ENCODE measurements at places on chromosomes 11 and 22.

DNA sequence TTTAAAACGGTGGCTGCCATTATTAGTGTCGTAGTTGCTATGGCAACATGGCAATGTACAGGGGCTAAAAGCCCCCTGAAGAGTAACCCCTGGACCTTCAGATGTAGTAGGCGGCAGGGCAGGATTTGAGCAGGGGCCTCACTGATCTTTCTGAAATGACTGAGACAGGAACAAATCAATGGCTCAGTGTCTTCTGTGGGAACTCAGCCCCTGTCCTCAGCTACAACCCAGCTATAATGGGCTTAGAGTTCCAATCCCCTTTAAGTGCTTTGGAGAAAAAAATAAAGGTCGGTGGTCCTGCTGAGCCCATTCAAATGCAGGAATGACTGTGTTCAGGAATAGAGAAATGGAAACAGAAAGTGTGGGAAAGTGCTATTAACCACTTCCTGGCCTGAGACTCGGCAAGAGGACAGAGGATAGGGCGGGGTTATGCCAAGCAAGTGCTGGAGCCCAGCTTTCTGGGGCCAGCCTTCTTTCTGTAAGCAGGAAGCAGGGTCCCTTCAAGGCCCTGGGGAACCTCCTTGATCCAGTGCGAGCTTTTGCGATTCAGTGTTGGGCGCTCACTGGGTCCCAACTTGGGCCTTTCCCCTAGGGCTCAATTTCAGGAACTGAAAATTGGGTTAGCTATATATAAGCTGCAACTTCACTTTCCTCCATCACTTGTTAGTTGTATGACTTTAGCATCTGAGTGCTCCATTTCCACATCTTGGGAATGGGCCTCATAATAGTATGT is 6.1 kb upstream of the CD82 start:
- DNase-seq, result no peak

DNA sequence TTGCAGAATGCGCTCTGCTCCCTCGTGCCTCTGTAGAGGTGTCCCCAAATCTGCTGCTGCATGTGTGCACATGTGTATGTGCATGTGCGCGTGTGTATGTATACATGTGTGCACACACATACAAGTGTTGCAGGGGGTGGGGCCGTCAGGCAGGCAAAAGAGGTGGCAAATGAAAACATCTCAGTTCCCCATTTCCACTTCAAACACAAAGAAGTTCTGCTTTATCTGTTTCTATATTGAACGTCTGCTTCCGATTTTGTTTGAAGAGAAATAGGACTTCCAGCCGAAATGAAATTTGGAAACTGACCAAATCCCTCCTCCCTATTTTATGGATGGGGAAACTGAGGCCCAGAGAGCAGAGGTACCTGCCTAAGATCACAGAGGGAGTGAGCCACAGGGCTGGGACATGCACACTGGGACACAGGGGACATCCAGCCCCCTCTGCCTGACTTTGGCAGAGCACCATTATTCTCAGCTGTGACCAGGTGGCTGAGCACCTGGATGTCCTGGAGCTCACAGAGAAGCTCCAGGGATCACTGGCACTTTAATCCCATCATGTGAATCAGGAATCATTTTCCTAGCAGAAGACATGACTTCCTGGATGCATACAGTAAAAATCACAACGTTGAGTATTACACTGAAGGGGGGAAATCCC is 41.2 kb upstream of the ALX4 start:
- no peak for DNase-seq

DNA sequence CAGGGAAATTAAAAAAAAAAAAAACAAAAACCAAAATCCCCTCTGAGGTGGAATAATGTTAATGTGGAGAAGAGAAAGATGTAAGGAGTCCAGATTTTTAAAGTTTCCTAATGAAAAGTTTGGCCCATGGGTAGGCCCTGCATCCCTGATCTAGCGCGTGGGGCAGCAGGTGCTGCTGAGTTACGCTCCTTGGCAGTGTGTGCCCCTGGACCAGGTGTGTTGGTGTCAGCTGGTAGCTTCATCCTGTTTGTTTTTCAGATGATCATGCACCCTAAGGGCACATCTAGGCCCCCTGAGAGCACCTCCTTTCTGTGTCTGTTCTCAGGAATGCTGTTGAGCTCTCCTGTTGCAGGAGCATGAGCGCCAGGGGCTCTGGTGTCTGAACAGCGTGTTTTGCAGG is 6.7 kb downstream of the DGCR8 start:
- DNase-seq, result no peak

DNA sequence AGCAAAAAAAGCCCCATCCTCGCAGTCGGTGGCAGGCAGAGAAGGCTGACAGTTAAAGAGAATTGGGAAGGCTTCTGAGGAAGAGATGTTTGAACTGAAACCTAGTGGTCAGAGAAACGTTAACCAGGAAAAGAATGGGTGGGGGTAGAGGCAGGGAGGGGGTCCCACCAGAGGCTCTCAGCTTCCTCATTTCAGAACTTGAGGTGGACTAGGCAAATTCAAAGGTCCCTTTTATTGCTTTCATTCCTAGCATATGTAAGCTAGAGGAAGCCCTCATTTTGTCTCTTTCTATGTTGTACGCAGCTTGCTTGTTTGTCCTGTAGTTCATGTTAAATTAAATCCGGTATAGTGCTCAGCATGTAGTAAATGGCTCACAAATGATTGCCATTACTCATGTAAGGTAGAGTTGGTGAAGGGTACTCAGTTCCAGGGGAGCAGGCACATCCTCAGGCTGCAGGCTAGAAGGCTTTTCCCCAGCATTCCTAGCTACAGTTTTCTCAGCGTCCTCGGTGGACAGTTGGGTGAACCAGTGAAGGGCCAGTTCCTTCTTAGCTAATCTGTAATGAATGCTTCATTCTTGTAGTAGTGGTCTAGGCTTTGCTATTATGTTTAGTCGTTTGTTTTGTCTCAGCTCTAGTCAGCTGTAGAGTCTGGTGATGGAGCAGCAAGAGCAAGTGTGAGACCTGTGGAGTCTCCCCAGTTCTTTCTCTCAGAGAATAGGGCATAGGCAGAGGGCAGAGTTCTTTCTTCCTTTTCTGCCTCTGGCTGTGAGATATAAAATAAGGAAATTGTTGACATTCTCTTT is 58.6 kb downstream of the UVRAG start:
- no peak for DNase-seq

GRCh38 chr11:72760539-72761405 is 8.6 kb upstream of the ARAP1 start:
- DNase-seq, result no peak

- no peak for DNase-seq
These were observed 82.3 kb downstream of the RASSF10 start for GRCh38 chr11:13091373-13091772.

DNA sequence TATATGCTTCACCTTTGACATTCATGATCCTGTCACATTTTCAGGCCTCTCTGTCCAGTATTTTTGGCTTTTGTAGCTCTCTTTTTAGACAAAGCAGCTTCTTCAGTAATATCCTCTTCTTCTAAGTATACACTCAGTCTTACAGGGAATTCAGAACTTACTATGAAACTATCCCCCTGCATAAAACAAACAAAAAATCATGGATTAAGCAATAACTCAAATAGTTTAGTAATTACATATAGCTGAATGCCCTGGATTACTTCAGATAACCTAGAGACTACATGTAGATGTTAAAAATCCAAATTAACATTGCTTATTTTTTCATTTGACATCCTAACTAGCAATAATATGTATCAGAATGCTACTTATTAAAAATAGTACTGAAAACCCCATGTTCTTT is 5.2 kb downstream of the TAF1D start:
- no peak for DNase-seq

DNA sequence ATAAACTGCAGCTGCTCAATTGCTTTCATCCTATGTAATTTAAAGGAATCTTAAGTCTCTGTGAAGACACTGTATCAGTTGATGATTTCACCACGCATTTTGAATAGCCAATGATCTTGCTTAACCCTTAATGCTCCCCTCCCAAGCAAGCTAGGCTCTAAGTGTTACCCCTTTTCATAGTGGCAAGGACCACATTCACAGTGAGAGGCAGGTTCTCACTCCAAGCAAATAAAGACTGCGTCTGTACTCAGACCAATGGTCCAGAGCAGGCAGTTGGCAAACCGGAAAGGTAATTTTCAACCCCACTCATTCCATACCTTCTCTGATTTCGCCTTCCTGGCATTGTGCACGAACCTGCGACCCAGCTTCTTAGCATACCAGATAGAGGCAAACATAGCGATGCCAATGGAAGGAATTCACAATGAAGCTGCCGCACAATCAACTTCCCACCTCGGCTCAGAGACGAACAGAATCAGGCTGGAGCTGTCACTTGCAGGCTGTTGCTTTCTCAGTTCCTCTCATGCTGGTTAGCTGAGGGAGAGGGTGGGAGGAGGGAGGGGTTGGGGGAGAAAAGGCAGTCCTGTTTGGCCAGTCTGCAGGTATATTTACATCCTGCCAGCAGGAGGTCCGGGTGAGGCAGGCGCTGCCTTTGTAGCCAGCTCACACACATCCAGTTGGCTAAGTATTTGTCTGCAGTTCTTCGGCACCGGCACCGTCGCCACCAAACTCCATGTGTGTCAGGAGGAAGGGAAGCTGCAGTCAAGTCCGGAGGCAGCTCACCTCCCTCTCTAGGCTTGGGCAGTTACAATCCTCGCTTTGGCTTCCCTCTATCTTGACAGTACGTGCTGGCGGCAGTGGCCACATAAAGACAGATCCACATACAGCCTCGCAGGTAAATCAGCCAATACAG is 1151.2 kb upstream of the CCDC90B start:
- DNase-seq, result no peak

DNA sequence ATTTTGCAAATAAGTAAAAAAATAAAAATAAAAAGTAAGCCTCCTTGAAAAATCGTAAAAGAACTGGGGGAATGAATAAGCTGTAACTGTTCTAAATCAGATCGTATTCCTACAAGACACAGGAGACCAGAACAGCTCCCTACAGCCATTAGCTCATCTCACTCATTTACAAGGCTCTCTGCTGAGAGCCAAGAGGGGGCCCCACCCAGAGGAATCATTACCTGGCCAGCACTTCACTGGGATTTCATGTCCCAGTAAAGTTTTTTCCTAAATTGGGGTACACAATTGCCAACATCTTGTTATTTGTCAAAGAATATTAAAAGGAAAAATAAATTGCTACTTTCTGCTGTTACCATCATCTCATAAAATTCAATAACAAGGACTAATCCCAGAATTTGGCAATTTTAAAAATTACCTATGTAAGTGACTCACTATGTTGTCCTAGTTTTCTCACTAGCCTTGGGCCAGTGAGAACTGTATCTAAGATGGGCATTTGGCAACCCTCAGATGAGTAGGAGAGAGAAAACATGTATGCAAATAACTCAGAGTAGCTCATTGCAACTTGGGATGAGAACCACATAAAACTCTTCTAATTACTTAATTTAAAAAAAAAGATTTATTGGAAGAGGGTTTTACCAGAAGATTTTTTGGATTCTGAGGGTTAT is 18.4 kb upstream of the SMTN start:
- no peak for DNase-seq

GRCh38 chr11:125140233-125140632 is 24.3 kb upstream of the PKNOX2 start:
- no peak for DNase-seq

DNA sequence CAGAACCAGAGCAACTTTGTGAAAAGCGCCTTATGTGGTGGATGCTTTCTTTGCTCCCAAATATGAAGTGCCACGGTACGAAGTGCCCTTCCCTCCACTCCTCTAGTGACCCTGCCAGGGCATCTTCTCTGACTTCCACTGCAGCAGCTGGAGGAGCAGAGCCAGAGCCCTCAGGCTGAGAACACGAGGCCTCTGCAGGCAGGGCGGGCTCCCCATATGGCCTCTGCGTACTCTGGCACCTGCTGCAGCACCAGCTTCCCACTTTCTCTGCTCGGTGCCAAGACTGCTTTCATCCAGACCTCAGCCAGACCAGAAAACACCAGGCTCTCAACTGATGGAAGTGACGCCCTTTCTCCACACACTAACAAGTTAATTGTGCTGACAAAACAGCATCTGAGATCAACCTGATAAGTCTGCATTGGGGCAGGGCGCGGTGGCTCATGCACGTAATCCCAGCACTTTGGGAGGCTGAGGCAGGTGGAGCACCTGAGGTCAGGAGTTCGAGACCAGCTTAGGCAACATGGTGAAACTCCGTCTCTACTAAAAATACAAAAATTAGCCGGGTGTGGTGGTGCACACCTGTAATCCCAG is 12.8 kb downstream of the UFD1 start:
- DNase-seq, result no peak

- DNase-seq, result no peak
These were observed 44.2 kb upstream of the AMPD3 start for GRCh38 chr11:10410844-10411200.

DNA sequence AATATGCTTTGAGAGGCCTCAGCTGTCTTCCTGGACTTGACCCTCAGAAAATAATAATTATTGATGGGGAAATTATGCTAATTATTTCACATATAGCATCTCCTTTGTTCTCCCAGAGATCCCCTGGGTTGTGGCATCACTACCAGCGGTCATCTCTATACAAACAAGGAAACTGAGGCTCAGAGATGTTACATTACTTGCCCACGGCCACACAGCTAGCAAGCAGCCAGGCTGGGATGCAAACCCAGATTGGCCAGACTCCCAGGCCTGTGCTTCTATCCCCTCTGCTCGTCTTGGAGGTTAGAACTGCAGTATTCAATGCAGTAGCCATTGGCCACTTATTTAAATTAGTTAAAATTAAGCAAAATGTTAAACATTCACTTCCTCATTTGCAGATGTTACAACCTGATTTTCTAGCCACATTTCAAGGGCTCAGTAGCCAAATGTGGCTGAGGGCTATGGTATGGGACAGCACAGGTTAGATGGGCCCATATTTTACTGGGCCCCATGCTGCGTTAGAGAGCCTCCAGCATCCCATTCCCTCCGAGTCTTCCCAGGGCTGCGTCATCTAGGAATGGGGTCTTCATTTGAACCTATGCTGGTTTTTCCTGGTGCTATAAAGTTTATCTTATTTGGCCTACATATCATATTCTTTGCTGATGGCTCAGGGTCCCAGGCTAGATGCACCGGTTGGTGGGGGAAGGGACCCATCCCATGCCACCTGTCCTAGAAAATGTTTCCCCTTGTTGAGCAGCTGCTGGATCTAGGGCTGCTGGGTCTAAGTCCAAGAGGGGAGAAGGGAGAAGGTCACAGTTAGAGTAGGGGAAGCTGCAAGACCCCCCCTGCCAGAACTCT is 2.2 kb downstream of the SLC35C1 start:
- DNase-seq, result no peak

DNA sequence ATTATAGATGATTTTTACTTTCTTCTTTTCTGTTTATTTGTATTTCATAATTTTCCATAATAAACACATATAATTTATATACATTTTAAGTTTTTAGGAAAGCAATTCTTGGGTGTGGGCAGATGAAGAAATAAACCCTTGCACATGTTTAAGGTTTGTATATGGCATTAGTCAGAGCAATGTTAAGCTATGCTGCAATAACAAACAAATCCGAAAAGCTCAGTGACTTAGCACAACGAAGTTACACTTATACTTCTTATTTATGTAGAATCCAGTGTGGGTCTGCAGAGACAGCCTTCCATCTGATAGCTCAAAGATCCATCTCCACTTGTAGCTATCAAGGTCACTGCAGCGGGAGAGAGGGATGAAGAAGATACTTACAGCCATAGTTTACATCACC is 68.5 kb upstream of the BARX2 start:
- DNase-seq, result no peak

- DNase-seq, result no peak
These were observed 34.5 kb upstream of the PARVG start for GRCh38 chr22:44146088-44146861.

All from stimulated activated CD8-positive, alpha-beta memory T cell treated with anti-CD3 and anti-CD28 coated beads, Interleukin-4, amount 100 ng/mL, for 1 hour (primary cell).